Stimulated activated CD4-positive, alpha-beta T cell treated with anti-CD3 and anti-CD28 coated beads, Interleukin-12 subunit alpha, Interleukin-12 subunit beta, amount 100 ng/mL, for 4 hours (primary cell): ENCODE measurements at places on chromosomes 2 and 18.

GRCh38 chr2:173929441-173929840 lies 35.7 kb downstream of the SP3 start:
- DNase-seq = no peak

GRCh38 chr2:57552885-57553284 lies 493.7 kb upstream of the VRK2 start:
- DNase-seq = no peak

DNA sequence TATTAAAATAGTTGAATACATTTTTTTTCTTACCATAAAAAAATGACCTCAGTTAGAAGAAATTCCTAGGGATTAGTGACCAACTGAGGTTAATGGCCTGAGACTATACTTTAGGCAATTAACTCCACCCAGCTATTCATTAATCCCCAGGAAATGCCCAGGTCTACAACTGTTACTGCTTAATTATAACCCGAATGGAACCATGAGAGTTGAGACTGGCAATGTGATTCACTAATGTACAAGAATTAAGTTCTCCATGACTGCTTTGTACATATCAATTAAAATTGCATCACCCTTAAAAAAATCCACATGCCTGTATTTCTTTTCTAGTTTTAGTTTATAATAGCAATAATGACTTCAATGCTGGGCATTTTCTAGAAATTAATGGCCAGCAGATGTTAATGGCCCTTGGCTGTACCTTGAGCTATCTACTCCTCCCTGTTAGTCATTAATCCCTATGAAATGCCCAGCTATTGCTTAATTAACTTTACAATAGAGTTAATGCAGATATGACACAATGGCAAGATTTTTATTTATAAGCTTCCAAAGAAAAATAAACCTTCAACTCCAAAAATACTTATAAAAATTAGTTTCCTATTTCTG lies 44.1 kb downstream of the ERBB4 start:
- DNase-seq = no peak

DNA sequence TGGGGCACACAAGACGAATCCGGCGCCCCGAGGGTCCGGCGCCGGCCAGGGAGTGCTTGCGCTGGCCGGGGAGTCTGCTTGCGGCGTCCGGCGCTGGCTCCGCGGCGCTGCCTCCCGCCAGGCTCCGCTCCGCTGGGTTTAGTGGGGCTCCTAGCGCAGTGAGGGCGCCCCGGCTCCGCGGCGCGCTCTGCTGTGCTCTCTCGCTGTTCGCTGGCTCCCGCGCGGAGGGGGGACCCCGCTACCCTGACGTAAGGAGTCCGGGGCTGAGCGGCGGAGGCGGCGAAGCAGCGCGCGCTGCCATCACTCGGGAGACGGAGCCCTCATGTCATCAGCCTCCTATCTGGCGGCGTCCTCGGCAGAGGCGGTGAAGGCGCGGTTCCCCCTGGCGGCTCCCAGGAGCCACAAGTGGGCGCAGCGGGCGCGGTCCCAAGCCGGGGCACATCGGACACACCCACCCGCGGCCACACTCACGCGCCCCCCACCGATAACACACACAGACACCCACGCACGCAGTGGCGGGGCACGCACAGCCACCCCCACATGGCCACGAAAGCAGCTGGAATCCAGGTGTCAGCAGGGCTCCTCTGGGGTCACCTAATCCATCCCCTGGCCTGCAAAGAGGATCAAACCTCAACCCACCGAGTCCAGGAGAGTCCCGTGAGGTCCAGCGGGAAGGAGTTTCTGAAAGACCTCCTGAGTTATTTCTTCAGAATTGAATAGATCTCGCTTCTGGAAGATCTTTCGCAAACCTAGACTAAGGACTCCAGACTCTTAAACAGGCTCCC lies at the start of gene C1QL2:
C1QL2 (minus strand) TSS at position 189 of the 785 bp plus-strand sequence. CDS start 482 bp downstream, outside the sequence.
- DNase-seq = no peak

DNA sequence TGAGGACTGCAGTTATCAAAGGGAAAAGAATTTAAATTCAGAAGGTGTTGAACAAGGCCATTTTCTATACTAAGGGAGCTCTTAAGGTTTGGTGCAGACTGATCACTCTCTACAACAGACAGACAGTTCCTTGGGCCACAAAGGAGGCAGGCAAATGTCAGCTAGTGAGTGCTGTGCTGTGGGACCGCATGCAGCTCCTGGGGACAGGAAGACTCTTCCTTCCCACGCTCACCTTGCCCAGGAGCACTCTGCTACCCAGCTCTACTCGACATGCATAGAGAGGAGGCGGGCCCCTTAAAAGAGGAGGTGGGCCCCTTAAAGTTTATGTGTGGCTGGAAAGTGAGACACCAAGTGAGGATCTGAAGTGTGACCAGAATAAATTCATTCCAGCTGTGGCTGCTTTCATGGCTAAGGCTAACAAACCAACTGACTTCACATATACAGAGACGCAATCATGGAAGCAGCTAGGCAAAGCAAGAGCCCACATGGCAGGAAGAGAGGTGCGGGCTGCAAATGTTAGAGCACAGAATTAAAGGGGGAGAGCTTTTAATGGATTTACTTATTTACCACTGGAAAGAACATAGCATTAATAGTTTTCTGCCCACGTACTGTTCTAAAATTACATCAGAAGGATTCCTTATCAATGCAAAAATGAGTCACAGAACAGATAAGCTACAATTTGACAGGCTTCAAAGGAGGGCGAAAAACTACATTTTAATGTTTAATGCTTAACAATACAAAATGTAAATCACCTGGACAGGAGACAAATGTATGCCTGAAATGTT lies 101.4 kb upstream of the RNU4ATAC start:
- no peak for DNase-seq

DNA sequence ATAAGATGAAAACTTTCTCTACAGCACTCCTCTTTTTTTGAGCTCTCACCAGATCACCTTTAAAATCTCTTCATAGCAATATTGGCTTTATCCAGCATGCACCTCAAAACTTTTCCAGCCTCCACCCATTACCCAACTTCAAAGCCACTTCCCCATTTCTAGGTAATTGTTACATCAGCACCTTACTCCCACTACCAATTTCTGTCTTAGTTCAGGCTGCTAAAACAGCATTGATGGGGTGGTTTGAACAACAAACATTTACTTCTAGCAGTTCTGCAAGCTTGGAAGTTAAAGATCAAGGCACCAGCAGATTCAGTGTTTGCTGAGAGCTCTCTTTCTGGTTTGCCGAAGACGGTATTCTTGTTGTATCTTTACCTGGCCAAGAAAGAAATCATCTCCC lies 114.0 kb upstream of the SLC39A10 start:
- DNase-seq = no peak

DNA sequence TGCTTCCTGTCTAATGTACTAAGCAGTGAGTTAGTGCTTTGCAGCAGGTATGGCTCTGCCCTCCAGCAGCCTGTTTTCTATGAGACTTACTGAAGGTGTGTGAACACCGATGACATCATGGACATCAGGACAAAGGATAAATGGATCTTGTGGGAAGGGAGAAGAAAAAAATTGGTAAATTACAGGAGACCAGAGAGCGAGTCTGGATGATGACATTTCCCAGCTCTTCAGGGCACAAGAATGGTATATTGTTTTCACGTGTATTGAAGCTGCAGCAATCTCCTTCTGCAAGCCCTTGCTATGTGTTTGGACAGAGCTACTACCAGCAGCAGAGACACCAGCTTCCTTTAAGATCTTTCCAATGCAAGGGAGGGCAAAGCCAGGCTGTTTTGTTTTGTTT lies 47.2 kb downstream of the DCC start:
- DNase-seq = no peak

- peak; percentile 68 for DNase-seq
These were observed 7.8 kb upstream of the ARHGAP25 start for GRCh38 chr2:68726608-68727367.

- no peak for DNase-seq
These were observed 393.9 kb upstream of the ACVR2A start for GRCh38 chr2:147450661-147451510.

GRCh38 chr2:226199555-226199954 lies 600.1 kb downstream of the IRS1 start:
- DNase-seq = no peak
